ENCODE measurements at places on chromosomes 2 and 18.

- no peak overlapping the region for H3K27ac ChIP-seq
- H3K36me3 ChIP-seq: no peaks in the 10 kb centered on the region
- H3K4me1 ChIP-seq: no peaks in the 10 kb centered on the region
These were observed 166.6 kb upstream of the NCKAP5 start for GRCh38 chr2:133734716-133735495.

DNA sequence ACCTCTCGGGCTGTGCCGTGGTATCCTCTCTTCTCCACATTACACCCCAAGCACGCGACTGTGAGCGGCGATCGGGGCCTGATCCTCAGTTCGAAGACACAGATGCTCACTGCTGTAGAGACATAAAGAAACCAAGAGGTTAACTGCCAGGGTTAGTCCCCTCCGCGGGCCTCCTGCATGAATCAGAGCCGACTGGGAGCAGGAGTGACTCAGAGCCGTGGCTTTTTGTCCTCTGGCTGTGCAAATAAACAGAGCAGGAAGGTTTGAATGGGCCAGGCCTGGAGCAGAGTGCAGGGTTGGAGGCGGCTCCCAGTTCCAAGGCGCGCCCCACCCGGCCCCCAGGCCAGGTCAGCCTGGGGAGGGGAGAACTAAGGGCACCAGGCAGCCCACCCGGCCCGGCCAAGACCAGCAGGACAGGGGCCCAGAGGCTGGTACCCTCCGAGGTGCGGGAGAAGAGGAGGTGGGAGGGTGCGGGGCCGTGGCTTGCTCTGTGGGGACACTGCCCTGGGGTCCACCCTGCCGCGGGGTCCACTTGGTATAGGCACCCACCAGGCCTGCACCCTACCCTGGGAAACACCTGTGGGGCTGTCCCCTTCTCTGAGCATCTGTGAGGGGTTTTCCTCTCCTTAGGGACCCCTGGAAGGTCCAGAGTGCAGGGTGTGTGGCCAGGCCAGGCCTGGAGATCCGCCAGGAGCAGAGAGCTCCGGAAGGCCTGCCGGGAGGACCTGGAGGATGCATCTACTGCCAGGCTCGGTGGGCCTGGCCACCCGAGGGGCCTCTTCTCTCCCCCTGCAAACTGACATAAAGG lies 16.5 kb downstream of the TWIST2 start:
- no peaks in the 10 kb centered on the region for H3K4me1 ChIP-seq
- no peak for DNase-seq
- H3K4me3 ChIP-seq: no peak overlapping the region
- H3K27me3 ChIP-seq: peaks cover 30% of the 10 kb centered on the region
- H3K27ac ChIP-seq: no peak overlapping the region
- no peaks in the 10 kb centered on the region for H3K36me3 ChIP-seq

- H3K36me3 ChIP-seq: no peaks in the 10 kb centered on the region
- peaks cover 4% of the 10 kb centered on the region for H3K27me3 ChIP-seq
- H3K4me1 ChIP-seq: no peaks in the 10 kb centered on the region
- peak; percentile 65 for DNase-seq
- no peak overlapping the region for H3K27ac ChIP-seq
These were observed 11.9 kb upstream of the MSGN1 start for GRCh38 chr2:17804358-17804757.

GRCh38 chr2:29920130-29920577 lies 1.2 kb downstream of the ALK start:
- no peak overlapping the region for H3K27ac ChIP-seq
- DNase-seq: peak; percentile 89
- no peaks in the 10 kb centered on the region for H3K36me3 ChIP-seq
- peaks cover 10% of the 10 kb centered on the region for H3K4me1 ChIP-seq

DNA sequence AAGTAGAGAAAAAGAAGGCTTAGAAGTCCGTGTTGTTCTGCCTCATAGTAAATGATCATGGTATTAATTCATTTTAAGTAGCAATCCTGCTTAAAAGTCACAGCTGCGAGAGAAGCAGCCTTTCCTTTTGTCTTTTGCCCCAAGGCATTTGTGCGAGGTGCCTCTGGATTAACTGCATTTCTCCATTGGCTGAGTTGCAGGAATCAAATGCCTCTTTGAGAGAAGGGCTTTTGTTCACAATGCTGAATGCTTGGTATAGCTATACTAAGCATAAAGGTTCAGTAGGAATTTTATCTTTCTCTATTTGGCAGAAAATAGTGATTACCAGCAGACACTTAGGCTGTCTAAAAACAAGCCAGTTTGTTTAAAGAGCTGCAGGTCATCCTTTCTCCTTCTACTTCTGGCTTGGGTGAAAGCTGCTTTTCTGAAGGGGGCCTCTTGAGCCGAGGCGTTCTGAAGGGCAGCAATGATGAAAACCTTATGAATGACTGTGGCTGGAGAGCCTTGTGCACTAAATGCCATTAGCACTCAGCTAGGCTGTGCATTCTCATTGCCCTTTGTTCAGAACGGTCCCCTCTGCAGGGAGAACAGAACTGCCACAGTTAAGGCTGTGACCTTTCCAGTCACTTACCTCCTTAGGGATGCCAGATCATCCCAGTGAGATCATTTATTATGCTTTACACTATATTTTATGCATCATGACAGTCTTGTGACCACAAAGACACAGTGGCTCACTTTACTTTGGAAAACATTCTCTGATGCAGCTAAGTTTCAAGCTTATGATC lies 68.8 kb upstream of the TMEM87B start:
- DNase-seq: no peak
- peaks cover 37% of the 10 kb centered on the region for H3K36me3 ChIP-seq
- H3K4me1 ChIP-seq: no peaks in the 10 kb centered on the region
- no peaks in the 10 kb centered on the region for H3K27me3 ChIP-seq

DNA sequence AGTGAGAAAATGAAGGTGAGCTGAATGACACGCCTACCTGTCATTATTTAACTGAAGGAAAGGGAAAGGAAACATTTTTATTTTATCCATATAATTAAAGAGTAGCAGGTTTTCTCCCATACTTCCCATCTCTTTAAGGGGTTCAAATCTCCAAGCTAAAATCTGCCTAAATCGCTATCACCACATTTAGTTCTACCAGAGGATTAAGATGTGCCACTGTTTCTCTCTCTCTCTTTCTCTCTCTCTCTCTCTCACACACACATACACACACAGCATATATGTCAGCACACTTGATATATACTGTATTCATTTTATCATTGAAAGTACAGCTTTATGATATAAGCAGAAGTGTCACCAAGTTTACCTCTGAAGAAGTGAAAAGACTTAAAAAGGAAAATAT lies 3.1 kb downstream of the WIPF1 start:
- H3K27me3 ChIP-seq: no peaks in the 10 kb centered on the region
- H3K4me1 ChIP-seq: peaks cover 91% of the 10 kb centered on the region
- H3K4me3 ChIP-seq: no peak overlapping the region
